ENCODE measurements at places on chromosomes 5 and 9.

GRCh38 chr5:139416651-139417050 is 12.8 kb upstream of the SPATA24 start:
- no peak for DNase-seq

- no peak for DNase-seq
These were observed 288.0 kb downstream of the IZUMO3 start for GRCh38 chr9:24257726-24258125.

GRCh38 chr9:116154334-116154975 is 864 bp downstream of the PAPPA start:
- DNase-seq: no peak

DNA sequence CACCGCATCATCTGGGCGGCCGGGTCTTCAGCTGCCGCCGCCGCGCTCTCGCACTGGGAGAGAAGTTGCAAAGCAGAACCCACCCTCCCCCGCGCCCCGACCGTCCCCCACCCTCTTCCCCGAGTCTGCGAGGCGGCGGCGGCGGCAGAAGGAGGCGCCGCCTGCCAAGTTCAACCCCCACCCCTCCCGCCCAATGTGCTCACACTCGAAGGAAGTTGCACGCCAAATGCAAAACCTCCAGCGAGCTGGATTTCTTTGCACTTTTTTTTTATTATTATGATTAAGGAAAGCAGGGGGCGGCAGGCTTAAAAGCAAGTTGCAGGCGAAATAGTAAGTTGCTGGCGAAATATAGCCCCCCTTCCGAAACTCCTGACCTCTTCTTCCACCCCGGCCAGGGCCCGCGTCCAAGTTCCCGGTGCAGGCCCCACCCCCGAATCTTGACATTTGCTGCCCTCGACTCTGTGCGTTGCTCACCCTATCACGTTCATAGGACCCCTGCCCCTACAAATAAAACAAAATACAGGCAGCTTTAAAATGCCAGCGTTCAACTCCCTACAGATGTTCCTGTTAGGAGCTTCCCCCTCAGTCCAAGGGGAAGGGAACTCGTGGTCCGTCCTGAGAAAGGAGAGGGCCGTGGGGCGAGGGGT is 1.1 kb upstream of the NR3C1 start:
- no peak for DNase-seq

DNA sequence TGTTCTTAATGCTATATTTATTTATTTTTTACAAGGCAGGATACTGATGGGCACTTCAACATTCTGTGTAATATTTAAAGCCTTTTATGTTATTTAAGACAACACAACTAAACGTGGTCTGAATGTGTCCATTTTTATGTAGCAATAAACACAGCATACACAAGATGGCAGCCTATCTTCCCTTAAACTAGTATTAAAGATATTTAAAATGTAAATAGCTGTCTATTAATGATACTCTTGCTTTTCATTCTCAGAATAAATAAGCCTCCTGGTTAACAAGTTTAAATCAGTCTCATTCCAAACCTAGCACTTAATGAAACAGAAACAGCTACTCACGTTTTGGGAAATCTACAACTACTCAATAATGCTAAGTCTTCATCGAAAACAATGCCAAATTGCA is 315.7 kb downstream of the MCTP1 start:
- DNase-seq: no peak

GRCh38 chr5:51373880-51374523 is 9.2 kb upstream of the ISL1 start:
- no peak for DNase-seq

DNA sequence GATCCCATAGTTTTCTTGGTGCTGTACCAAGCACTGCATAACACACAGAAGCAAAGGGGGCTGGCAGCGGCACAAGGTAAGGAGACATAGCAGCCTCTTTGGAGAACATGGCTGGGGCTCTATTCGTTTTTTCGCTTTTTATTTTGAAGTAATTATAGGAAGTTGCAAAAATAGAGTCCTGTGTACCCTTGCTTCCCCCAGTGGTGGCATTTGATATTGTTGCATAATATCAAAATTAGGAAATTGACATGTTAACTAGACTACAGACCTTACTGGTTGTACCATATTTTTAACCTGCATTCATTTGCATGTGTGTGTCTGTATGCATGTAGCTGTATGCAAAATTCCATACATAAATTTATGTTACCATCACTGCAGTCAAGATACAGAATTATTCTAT is 6.6 kb upstream of the UBQLN1 start:
- no peak for DNase-seq

DNA sequence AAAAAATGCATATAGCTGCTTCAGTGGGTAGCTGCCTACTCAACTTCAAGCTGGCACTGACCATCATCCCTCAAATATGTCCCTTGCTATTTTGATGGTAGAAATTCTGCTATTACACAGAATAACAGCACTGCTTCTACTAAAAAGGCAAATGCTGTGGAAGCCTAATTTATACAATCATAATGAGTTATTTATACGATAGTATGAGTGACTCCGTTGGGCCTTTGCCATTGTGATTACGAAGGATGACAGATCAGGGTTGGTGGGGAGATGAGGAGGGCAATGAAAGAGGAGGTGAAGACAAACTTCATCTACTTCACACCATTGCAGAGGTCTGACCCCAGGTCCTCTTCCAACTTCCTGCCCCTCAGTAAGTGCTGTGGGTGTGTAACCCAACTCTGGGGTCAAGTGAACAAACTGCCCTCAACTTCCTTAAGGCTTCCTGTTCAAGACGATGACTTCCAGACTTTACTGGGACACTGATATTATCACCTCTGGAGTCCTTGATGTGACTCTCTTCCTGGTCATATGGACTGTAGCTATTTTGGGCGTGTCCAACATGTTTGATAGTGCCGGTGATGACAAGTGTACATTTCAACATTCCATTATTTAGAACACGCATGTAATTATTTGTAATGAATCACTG is 74.1 kb upstream of the RPS23 start:
- no peak for DNase-seq

DNA sequence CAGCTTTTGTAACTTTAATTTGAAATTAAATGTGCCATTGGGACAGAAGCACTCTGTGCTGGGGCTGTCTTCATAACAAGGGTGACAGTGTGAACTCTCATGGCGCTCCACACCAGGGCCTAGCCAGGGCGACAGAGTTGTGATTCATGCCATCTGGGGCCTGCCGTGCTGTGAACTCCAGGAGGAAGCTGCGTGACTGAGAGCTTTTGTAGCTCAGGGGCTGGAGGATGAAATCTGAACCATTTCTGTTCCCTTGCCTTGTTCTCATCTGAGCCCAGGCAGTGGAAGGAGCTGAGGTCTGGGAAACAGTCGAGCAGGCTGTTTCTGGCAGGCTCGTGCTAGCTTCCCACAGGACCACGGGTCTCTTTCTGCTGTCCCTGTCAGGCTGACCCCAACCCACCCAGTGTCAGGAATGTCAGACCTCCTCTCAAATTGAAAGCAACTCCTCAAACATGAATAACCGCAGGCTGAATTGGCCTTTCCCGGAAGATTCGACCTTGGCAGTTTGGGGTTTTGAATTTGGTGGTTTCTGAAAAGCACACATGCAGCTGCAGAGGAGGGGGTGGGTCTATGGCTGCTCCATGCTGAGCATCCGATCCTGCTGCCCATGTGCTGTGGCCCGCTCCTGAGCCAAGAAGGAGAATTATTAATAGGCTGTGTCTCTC is 69.2 kb upstream of the RPS23 start:
- DNase-seq: no peak

GRCh38 chr9:135262248-135262647 is 174.8 kb downstream of the OLFM1 start:
- no peak for DNase-seq

DNA sequence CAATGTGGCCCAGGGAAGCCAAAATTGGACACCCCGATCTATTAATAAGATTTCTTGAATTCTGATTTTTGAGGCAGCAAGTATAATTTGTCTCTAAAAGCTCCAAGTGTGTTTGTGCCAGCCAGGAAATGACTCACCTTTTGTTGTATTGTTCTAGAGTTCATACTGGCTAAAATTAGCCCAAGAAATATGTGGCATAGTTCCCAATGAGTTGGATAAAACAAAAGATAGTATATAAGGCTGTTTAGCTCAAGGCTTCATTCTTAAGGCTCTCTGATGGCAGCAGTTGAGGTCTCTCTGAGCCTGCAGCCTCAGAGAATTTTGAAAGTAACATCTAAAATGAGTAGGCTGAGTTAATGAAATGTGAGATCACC is 21.6 kb downstream of the HMGXB3 start:
- DNase-seq: no peak

DNA sequence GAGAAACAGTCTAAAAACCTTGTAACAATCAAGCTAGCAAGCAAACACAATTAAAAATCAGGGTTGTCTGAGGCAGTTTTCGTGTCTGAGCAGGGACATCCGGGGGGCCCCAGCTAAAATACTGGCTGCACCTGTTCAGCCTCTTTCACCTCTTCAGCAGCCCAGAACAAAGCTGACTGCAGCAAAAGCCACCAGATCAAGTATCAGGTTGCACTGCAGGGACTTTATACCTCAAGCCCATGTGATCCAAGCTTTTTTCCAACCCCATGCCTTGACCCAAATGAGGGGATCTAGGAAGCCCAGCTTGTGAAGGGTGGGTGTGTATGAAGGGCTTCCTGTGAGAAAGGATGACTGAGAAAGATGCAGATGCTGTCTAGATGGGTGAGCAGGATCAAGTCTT is 133.4 kb downstream of the SEMA6A start:
- no peak for DNase-seq

- no peak for DNase-seq
These were observed 17.0 kb downstream of the BTNL8 start for GRCh38 chr5:180915924-180916323.

DNA sequence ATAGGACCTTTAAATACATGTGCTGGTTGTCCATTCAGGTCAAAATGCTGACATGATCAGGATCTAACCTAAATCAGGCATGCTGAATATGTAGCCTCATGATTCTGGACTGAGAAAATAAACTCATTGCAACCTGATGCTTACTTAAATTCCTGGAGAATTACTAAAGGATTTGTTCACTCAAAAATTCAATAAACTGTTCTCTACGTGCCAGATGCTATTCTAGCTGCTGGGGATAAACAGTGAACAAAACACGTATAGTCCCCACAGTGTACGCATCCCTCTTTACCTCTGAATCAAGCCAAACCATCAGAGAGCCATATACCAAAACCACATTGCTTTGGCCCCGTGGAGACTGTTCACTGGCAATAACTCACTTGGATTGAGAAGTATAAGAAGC is 6.1 kb downstream of the SCAI start:
- DNase-seq: no peak

DNA sequence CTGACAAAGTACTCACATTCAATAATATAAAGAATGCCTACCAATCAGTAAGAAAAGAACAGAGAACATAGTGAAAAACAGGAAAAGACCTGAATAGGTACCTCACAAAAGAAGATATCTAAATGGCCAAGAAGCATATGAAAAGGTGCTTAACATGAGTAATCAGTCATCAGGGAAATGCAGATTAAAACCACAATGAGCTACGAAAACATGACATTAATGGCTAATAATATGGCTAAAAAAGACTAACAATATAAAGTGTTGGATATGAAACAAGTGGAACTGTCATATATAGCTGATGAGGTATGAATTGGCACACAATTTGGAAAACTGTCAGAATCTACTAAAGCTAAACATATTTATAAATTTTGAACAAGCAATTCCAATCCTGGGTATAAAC is 18.9 kb downstream of the DENND1A start:
- no peak for DNase-seq

- DNase-seq: no peak
These were observed 142.4 kb downstream of the C9orf152 start for GRCh38 chr9:110065532-110065931.

DNA sequence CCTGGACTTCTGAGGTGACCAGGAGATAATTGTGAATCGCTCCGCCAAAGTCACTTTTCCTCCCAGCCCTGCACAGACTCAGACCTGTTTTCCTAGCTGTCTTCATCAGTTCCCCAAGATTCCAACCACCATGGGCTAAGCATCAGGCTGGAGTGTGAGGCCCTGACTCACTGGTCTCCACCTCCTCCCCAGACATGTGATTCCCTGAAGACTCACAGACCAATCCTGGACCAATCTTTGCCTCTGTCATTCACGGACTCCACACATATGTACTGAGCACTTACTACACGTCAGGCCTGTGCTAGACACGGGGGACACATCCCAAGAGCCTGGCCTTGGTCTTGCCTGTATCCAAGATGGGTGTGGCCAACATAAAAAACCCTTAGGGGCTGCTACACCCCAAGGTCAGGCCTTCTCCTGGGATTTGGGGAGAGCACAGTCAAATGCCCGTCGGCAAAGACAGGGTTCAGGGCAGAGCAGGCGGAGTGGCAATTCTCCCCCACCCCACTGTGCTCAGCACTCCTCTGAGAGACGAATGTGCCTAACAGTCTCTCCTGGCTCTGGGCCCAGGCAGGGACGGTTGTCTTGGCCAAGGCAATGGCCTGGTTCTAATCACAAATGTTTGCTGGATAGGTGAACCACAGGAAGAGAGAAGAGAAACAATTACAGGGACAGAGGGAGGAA is 11.9 kb downstream of the EEIG1 start:
- no peak for DNase-seq

- DNase-seq: no peak
These were observed 137.8 kb upstream of the RETREG1 start for GRCh38 chr5:16754601-16755000.

GRCh38 chr5:97525780-97526179 is 342.7 kb upstream of the RIOK2 start:
- no peak for DNase-seq

GRCh38 chr5:135230251-135230925 is 168.6 kb downstream of the MACROH2A1 start:
- no peak for DNase-seq

GRCh38 chr5:38866362-38867031 is 20.7 kb downstream of the OSMR start:
- no peak for DNase-seq

DNA sequence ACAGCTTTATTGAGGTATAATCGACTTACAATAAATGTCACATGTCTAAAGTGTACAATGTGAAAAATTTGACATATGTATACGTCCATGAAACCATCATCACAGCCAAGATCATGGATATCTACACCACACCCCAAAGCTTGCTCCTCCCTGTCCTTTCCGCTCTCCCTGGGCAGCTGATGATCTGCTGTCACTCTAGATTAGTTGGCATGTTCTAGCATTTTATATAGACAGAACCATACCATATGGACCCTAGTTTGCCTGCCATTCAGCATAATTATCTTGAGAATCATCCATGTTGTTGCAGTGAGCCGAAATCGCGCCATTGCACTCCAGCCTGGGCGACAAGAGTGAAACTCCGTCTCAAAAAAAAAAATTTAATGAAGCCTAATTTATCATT is 42.5 kb downstream of the ERGIC1 start:
- DNase-seq: no peak

- no peak for DNase-seq
These were observed 12.2 kb upstream of the GPR151 start for GRCh38 chr5:146528236-146528635.

Data from CD4-positive, CD25-positive, alpha-beta regulatory T cell (primary cell).